ENCODE measurements at places on chromosomes 3 and 15. TPM values are rescaled to one million over a fixed set of nuclear protein-coding genes. Genes with fewer than 3 reads are reported as not detected.
A peak's percentile ranks its signal among the peaks of the same experiment; 100 is the strongest.

RAB6B gene
- 1.8 TPM for total RNA-seq

NRROS gene
- 0.39 TPM for total RNA-seq

- no peak overlapping the region for H3K4me3 ChIP-seq
- no peaks in the 10 kb centered on the region for H3K36me3 ChIP-seq
- no peak overlapping the region for H3K27ac ChIP-seq
- DNase-seq, result no peak
- H3K27me3 ChIP-seq, result no peaks in the 10 kb centered on the region
- no peaks in the 10 kb centered on the region for H3K4me1 ChIP-seq
Measured at GRCh38 chr3:37562876-37563275, 298.8 kb upstream of the CTDSPL start.

DNA sequence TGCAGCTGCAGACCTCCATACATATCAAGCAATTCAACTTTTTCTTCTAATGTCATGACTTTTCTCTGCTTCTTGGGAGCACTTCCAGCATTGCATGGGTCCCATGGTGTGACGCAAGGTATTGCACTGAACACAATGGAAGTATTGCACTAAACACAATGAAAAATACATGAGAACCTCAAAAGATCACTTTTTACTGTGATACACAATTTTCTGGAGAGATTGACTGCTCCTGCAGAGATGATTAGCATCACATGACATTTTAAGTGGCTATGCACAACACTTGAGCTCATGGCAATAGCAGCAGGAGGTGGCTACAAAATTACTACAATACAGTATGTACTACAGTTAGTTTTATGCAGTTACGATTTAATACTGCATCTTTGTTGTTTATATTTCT is 113.5 kb upstream of the BHLHE40 start:
- H3K36me3 ChIP-seq, result no peaks in the 10 kb centered on the region
- H3K4me1 ChIP-seq, result peaks cover 19% of the 10 kb centered on the region
- H3K4me3 ChIP-seq, result no peak overlapping the region

DNA sequence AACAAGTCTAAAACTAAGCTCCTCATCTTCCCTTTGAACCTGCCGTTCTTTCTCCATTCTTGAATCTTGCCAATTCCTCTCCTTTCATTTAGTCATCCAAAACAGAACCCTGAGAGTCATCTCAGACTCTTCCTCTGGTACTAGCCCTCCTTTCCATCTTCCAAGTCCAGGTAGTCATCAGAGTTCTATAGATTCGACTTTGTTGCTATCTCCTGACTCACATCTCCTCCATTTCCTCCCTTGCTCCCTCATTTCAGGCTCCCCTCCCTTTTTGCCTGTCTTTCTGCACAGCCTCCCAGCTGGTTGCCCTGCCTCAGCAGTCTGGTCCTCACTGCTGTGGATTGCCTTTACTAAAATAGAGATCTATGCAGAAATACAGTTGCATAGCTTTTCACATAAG is 4.7 kb downstream of the ATG7 start:
- peaks cover 1% of the 10 kb centered on the region for H3K36me3 ChIP-seq
- H3K4me1 ChIP-seq, result peaks cover 7% of the 10 kb centered on the region
- no peak for DNase-seq
- H3K27ac ChIP-seq, result no peak overlapping the region

ITPKA gene
- 2.8 TPM for total RNA-seq

CFAP92 gene
- total RNA-seq, result 0.47 TPM

DNA sequence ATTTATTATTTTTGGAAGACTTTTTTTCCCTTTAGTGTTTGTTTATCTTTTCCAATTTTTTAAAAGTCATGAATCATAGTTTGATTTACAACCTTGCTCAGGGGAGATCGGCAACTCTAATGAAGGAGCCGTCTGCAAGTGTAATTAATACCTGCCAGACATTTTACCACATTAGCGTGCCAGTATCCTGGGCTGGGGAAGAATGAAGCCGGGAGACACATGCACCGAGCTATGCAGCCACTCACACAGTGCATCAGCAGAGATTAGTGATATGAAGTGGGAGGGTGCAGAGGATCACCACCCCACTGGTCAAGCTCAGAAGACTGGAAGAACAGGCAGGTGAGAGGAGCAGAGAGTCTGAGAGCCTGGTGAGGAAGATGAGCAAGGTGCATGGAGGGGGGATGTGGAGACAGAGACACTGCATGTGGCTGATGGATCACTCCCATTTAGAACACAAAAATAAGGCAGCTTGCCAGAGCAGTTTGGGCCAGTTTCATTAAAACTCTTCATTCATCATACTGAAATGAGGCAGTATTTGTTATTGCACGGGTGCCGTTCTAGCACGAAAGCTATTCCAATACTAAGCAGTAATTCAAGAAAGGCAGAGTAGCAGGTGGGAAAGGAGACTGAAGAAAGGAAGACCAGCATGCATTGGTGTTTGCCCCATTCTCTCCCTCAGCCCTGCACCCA is 821.6 kb downstream of the TUSC7 start:
- no peaks in the 10 kb centered on the region for H3K4me1 ChIP-seq
- H3K27me3 ChIP-seq, result no peaks in the 10 kb centered on the region
- no peak for DNase-seq
- no peak overlapping the region for H3K4me3 ChIP-seq

DNA sequence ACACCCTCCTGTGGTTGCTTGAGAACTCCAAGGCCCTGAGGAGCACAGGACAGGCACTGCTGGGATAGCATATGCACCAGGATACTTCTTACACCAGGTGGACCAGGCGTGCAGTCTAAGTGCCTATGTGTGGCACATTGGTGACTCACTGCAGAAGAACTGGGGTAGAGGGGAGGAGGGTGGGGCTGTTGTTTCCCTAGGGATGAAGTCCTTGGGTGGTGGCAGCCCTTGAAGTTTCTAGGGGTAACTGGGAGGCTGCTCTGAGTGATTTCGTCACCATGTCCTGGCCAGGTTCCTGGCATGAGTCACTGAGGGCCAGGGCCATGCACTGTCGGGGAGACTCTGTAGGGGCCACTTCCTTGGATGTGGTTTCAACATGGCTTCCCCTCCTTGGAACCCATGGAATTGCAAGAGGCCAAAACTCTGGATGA is 15.9 kb downstream of the MYZAP start:
- H3K4me1 ChIP-seq, result peaks cover 65% of the 10 kb centered on the region
- peak; percentile 60 for DNase-seq
- H3K4me3 ChIP-seq, result no peak overlapping the region
- peak overlapping the region; percentile 69 for H3K27ac ChIP-seq

RTP2 gene
- total RNA-seq, result not detected
